ENCODE measurements at places on chromosomes 2 and 18.

DNA sequence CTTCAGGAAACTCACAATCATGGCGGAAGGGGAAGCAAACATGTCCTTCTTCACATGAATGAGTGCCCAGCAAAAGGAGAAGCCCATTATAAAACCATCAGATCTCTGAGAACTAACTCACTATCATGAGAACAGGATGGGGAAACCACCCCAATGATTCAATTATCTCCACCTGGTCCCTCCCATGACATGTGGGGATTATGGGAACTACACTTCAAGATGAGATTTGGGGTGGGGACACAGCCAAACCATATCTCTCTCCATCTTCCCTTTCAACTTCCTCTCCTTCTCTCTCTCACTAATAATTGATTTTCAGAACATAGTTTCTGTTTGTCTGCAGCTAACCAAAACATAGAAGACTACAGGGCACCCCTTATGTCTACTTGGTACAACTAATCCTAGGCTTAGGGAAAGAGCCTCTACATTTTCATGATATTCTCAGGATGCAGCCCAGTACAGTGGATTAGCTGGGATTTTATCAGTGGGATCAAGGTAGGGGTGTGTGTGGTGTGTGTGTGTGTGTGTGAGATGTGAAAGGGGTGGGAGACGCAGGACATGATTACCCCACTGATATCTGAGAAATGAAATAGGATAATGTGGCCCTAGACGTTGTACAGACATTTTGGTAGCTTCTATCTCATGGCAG lies 2.8 kb upstream of the ATF2 start:
- no peak for DNase-seq

DNA sequence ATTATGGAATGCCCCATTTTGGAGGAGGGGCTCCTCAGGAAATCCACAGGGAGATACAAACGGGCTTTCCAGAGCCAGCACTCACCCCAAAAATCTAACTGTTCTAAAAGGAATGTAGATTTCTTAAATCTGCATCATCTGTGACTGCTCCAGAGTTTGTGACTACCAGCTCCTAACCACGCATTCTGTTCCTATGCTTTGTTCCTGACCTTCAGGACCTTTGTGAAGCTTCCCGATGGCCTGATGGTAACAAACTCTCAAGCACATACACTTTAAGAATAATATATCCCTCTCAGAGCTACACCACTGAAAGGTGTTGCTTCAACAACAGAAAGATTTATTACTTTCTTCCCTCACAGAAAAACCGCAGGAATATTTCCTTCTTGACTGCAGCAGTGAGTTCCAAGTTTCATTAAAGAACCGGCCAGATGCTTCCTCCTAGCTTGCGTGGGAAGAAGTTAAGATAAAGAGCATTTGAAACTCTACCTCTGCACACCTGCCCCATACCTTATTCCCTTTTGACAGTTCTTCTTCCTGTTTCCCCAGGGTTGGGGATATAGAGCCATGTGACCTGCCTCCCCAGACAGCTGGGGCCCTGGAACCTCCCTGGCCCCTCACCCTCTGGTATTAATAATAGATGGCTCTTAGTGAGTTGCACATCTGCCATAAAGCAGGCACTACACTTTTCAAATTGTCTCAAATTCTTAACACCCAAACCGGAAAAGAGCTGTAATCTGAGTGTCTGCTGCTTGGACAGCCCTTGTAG lies 40.2 kb upstream of the EML4 start:
- no peak for DNase-seq

GRCh38 chr2:194495046-194495445 lies 1162.0 kb upstream of the SLC39A10 start:
- no peak for DNase-seq

GRCh38 chr2:217792626-217793527 lies 209.9 kb downstream of the TNS1 start:
- no peak for DNase-seq

DNA sequence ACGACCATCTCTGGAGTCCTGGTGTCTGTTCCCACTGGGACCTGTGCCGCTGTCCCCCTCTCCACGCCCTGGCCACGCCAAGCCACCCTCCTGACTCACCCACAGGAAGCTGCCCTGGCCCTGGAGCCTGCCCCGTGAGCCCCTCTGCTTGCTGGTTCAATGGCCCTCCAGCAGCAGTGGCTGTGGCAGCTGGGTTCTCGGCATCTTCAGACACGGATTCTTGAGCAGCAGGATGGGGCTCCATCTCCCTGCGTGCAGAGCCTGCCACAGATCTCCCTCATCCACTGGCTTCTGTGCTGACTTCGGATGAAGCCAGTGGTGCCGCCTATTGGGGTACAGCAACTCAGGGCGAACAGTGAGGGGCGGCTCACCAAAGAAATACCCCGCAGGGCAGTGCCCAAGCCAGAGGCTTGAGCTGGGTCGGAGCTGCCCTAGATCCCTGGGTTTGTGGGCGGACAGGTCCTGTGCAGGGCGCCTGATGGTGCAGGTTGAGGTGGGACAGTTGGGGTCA lies 14.0 kb downstream of the CAPN10 start:
- no peak for DNase-seq

- DNase-seq, result no peak
Observed at GRCh38 chr2:65292106-65292400, 64.4 kb downstream of the ACTR2 start.

DNA sequence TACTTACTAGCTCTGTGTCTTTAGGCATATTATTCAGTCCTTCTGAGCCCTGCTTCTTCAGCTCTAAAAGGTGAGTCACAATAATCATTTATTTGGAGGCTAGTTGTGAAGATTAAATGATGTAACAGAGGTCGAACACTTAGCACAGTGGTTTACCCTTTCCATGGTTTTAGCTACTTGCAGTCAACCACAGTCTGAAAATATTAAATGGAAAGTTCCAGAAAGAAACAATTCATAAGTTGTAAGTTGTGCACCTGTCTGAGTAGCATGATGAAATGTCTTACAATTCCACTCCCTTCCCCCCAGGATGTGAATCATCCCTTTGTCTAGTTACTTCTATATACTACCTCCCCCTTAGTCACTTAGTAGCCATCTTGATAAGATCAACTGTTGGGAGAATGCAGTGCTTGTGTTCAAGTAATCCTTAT lies 217.6 kb upstream of the THUMPD2 start:
- DNase-seq, result no peak

- no peak for DNase-seq
Observed at GRCh38 chr18:44782617-44783016, 101.9 kb downstream of the SETBP1 start.

- DNase-seq, result no peak
Observed at GRCh38 chr2:36404318-36404717, 48.7 kb downstream of the CRIM1 start.

DNA sequence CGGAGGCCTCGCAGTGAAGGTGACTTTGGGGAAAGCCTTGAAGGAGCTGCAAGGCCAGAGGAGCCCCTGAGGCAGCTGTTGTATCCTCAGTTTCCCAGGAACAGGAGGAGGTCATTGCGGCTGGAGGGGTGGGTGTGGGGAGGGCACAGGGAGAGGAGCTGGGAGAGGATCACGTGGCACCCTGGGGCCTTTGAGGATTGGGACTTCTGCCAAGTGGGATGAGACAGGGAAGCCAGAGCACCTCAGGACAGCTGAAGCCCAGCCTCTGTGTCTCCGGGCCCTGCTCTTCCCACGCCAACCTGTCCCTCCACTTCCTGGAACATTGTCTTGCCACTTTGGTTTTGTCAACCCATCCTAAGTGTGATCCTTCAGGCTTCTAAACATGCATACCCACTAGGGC lies 19.4 kb upstream of the RRM2 start:
- no peak for DNase-seq

GRCh38 chr2:57313678-57314077 lies 732.9 kb upstream of the VRK2 start:
- DNase-seq, result no peak

DNA sequence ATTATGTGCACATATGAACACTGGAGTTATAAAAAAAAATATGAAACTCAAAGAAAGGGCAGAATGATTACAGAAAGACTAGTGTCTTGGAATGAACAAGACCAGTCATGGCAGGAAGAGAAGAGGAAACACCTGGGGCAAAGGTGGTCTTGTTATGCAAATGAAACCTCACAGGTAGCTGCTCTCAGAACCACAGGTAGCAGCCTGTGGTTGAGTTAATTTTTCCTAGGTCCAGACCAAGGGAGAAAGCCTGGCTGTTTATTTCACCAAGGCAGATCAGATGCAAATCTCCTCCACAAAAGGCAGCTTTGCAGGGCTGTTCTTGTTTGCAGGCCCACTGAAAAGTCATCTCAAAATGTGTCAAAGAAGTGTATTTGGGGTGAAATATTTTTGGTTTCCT lies 785.8 kb downstream of the RNF144A start:
- no peak for DNase-seq

DNA sequence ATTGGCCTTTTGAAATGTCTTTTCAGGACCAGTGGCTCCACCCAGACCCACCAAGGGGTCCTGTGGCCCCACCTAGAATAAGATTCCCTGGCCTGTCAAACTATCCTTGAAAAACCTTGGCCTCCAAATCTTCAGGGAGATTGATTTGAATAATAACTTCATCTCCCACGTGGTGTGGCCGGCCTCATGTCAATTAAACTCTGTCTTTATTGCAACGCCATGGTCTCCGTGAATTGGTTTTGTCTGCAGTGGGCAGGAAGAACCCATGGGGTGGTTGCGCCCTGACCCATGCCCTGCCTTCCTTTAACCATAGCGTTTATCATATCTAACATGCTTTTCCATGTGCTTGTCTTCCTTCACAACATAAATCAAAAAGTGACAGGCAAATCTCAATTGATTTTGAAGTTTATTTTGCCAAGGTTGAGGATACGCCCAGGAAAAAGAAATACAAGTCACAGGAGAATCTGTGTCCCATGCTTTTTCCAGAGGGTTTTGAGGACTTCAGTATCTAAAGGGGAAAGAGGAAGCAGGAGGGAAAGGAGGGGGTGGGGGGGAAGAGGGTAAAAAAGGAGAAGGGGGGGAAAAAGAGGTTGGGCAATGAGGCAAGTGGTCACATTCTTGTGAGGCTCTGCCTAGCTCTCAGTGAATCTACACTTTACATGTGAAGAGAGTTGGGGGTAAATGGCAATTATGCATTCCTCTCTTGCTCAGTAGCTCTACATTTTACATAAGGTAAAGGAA lies 66.5 kb upstream of the CABLES1 start:
- no peak for DNase-seq

GRCh38 chr2:65580824-65581223 lies 148.4 kb upstream of the SPRED2 start:
- DNase-seq, result no peak

- no peak for DNase-seq
Observed at GRCh38 chr2:218332920-218333645, 23.6 kb upstream of the CATIP start.

- DNase-seq, result no peak
Observed at GRCh38 chr2:222892321-222892720, 31.5 kb downstream of the ACSL3 start.

- DNase-seq, result no peak
Observed at GRCh38 chr2:16293871-16294270, 353.5 kb downstream of the MYCN start.

- DNase-seq, result no peak
Observed at GRCh38 chr18:66757946-66758345, 154.1 kb upstream of the CDH19 start.

DNA sequence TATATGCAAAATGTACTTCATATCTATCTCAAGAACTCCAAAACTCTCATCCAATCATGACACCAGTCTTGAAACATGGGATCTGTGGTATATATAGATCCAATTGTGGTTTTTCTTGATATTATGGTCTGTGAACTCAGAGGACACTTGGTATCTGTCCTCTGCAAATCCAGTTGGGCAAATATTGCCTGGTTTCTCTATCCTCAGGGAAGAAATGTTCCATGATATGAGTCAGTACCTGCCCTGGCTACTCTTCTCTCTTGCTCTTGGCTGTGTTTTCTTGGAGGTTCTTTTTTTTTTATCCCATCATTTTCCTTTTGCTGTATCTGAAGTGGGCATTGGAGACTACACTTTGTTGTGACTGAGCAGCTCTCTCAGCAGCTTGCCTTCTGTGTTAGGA lies 10.9 kb downstream of the NBEAL1 start:
- DNase-seq, result no peak

GRCh38 chr18:31667185-31667584 lies 17.2 kb downstream of the B4GALT6 start:
- DNase-seq, result no peak

GRCh38 chr2:240574386-240575100 lies 6.3 kb downstream of the RNPEPL1 start:
- no peak for DNase-seq

GRCh38 chr2:74439803-74440377 lies 1.8 kb downstream of the RTKN start:
- no peak for DNase-seq

GRCh38 chr2:156890529-156891148 lies 366.9 kb upstream of the GALNT5 start:
- DNase-seq, result no peak

GRCh38 chr18:79543861-79544385 lies 135.7 kb upstream of the CTDP1 start:
- no peak for DNase-seq

- no peak for DNase-seq
Observed at GRCh38 chr18:48563027-48563426, 24.2 kb downstream of the CTIF start.

DNA sequence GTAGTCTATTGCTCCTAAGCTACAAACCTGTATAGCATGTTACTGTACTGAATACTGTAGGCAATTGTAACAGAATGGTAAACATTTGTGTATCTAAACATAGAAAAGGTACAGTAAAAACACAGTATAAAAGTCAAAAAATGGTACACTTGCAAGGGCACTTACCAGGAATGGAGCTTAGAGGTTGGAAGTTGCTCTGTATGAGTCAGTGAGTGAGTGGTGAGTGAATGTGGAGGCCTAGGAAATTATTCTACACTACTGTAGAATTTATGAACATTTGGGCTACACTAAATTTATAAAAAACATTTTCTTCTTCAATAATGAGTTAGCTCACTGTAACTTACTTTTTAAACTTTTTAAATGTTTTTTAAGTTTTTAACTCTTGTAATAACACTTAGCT lies 19.0 kb downstream of the NABP1 start:
- no peak for DNase-seq

- no peak for DNase-seq
Observed at GRCh38 chr2:221124532-221125240, 447.4 kb downstream of the EPHA4 start.

DNA sequence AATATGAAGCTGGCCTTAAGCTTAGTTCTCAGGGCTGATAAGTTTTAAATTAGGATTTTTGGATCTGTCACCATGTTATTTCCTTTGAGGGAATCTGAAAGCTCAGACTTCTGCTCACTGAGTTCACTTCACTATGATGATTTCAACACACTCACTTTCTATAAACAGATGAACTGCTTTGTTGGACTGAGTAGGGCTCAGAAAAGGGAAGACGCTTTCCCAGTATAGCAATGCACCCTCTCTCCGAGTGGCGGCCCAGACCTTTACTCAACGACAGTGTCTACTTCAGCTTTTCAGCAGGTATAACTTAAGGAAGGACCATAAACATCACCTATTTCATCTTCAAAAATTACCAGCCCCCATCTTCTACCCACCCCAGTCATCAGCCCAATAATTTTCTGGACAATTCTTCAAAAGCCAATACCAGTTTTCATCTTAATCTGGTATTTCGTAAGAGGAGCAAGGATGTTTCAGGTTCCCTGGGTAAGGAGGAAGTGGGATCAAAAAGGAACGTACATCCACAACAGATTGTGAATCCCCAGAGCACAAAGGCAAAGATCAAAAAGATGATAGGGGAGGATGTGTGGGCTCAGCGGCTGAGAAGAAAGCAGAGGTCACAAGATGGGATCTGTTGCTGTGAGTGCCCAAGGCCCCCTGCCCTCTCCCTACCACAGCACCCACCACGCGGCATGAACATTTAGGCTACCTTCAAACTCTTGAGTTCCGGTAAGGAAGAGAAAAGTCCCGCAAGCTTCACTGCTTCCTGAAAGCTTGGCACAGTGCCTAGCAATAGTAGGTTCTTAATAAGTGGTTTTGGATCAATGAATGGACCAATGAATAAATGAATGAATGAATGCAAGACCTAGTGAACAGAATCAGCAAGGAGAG lies 41.9 kb downstream of the LPIN2 start:
- DNase-seq, result no peak

All from progenitor cell of endocrine pancreas (in vitro differentiated cells).